ENCODE measurements at places on chromosomes 5 and 9.

DNA sequence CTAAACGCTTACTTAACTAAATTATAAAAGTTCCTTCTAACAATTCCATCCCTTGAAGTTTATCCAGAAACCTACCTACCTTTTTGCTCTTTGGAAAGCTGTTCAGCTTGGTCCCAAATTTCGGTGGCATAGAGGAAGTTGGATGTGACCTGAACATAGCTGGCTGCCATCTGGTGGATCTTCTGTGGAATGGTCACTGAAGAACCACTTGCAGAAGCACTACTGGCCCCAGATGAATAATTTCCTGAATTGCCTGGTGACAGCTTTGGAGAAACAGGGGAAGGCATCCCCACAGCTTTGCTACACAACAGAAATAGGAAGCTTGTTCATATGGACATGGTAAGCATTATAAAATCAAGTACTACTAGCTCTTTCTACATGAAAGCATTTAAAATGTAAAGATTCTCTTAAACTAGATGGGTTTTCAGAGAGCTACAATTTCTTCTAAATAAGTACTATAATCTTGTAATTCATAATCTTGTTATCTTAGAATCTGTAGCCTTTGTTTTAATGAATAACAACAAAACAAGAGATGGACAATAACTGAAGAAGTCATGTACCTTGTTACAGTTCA, 9.9 kb downstream of the LEAP2 start:
- DNase-seq = no peak

- DNase-seq = no peak
Measured at GRCh38 chr5:14101922-14102321, 41.2 kb upstream of the TRIO start.

DNA sequence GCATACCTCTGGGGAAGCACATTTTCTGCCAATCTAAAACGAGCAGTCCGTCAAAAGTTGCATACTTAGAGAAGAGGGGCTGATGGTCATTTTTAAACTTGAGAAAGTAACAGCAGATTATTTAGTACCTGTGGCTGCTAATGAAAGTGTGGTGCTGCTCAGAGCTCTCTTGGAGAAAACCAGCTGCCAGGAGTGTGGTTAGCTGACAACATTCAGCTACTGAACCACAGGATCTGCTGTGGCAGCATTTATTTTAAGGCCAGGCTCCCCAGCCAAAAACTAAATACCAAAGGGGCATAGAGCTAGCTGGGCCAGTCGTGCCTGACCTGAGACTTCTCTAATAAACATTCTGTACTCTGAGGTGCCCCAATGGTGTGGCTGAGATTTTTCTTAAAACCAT, 203.6 kb downstream of the EDIL3 start:
- no peak for DNase-seq

- peak; percentile 89 for DNase-seq
Measured at GRCh38 chr9:108053555-108054061, 564.0 kb upstream of the KLF4 start.

GRCh38 chr9:82010711-82011110, 22.1 kb downstream of the SPATA31D1 start:
- DNase-seq = no peak

- no peak for DNase-seq
Measured at GRCh38 chr5:95988094-95988493, 26.4 kb upstream of the ELL2 start.

DNA sequence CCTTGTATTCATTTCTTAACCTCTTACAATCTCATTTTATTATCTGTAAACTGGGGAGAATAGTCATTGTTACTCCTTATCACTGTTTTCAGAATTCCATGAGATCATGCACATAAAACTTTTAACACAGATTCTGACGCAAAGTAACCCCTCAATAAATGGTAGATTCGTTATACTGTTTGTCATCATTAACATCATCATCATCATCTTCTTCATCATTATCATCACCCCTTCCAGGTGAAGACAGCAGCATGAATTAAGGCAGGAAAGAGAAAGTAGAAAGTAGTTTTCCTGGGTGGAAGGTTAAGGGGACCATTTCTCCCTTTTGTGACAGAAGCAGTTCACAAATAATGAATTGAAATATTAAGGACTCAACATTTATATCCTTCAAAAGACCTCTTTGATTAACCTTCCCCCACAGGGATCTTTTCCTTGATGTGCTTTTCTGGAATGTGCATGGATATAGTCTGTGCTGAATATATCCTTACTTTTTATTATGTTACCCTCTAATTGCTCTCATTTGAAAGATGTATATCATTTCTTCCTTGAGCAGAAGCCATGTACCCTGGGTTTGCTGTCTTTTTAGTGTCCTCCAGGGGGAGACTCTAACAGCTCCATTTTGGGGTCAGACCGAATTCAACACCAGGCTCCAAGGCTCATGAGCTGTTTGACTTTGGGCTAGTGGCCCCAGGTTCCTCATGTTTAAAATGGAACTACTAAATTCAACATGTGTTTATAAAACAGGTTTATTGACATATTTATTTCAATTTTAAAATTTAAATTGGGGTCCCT, 1029.9 kb upstream of the WWC1 start:
- DNase-seq = no peak

DNA sequence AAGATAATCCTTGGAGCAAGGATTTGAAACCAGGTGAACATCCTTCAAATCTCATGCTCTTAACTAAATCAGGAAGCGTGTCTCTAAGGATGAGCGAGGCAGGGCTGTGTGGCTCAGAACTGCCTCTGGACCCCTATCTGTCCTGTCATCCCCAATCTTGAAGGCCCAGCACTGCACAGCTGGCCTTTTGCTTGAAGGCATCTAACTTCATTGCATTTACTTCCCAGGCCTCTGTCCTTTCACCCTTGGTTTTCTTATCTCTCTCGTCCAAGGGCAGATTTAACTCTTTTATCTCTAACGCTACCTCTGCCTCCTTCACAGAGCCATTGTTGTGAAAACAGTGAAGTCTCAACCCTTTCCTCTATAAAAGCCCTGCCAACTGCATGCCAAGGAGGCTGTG, 83.8 kb downstream of the UGCG start:
- DNase-seq = no peak

DNA sequence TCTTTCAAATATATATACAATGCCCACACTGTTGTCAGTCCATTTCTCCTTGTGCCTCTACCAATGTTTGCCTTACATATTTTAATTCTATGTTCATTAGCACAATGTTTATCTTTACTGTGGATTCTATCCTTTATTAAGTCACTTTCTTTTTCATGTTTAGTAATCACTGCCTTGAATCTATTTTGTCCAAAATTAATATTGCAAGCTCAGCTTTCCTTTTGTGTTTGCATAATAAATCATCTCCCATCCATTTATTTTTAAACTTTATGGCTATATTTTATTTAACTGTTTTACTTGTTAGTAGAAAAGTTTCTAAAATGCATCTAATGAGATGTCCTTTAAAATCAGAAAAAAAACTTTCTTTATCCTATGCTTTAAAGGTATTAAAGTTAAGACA, 126.8 kb upstream of the ACOT12 start:
- no peak for DNase-seq

- DNase-seq = no peak
Measured at GRCh38 chr5:90037646-90038045, 371.9 kb downstream of the CETN3 start.

GRCh38 chr9:109107402-109108240, 12.1 kb downstream of the TMEM245 start:
- DNase-seq = no peak

DNA sequence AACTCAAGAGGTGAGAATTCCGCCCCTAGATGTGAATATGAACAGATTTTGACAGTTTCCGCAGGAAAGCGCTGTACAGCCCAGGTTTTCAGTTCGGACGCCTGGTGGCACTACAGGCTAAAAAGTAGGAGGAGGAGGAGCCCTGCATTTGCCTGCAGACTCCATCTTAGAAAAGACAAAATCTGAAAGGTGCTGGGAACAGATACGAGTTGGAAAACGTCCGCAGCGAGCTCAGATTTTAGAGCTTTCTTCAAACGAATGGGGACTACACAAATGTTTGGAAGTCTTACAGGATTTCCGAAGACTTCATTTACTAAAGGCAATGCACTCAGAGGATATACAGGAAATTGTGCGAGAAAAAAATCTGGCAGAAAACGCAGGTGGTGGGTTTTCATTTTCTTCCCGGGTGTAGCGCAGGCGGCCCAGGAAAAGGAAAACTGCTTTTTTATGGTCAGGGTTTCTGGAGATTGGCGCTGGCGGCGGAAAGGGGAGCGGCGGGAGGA, 9.9 kb upstream of the PCDHB2 start:
- no peak for DNase-seq

DNA sequence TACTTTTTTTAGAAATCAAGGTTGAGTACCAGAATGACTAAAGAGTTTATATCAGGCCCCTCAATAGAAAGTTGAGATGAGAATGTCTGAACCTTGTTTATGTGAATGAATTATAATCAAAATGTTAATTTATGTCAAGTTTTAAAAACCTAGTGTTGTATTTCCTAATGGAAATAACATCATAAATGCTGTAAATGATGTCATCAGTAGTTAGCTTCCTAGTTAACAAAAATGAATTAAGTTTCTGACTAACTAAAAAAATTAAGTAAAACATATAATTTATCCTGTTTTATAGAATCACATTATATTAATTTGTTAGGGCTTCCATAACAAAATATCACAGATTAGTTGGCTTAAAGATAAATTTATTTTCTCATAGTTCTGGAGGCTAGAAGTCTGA, 45.0 kb upstream of the CCNH start:
- no peak for DNase-seq

DNA sequence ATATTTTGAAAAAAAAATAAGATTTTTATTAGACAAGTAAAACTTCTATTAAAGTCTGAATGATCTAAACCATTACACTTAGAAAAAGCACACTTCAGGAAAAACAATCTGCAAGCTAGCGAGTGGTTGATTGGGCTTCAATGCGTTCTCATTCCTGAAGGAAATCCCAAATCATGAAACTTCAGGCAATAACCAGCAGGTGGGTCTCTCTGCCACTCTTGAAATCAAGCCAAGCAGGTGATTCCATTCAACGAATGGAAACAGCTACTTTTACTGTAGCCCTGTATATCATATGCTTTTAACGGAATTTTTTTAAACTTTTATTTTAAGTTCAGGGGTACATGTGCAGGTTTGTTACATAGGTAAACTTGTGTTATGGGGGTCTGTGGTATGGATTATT, 234.5 kb upstream of the TRPM3 start:
- no peak for DNase-seq

DNA sequence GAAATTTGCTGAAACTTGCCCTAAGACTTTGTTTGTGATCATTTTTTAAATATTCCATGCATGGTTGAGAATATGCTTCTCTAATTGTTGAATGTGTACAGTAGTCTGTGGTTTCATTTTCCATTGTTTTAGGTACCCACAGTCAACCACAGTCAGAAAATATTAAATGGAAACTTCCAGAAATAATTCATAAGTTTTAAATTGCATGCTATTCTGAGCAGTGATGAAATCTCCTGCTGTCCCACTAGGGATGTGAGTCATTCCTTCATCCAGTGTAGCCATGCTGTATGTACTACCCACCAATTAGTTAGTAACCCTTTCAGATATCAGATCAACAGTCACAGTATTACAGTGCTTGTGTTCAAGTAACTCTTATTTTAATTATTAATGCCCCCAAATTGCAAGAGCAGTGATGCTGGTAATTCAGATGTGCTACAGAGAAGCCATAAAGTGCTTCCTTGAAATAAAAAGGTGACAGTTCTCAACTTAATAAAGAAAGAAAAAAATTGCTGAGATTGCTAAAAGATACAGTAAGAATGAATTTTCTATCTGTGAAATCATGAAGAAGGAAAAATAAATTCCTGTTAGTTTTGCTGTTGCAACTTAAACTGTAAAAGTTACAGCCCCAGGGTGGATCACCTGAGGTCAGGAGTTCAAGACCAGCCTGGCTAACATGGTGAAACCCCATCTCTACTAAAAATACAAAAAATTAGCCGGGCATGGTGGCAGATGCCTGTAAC, 79.9 kb upstream of the FBXL17 start:
- DNase-seq = peak; percentile 65

- no peak for DNase-seq
Measured at GRCh38 chr5:33367416-33367815, 73.3 kb upstream of the TARS1 start.

- DNase-seq = no peak
Measured at GRCh38 chr5:87900419-87900818, 368.2 kb downstream of the TMEM161B start.

DNA sequence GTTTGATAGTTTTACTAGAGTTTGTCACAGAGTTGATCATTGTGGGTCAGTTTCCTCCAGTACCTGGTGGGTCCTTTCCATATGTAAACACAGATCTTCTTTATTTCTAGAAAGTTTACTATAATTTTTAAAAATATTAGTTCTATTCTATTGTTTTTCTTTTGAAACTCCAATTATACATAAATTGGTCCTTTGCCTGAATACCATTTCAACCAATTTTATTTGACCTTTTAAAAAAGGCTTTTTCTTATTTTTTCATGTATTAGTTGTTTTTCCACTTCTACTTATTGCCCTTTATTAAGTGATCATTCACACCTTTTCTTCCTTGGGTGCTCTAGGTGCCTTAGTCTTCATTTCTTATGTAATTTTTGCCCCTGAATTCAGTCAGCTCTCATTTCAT, 33.0 kb upstream of the MUSK start:
- no peak for DNase-seq

GRCh38 chr9:5442400-5443011, 4.8 kb upstream of the PLGRKT start:
- DNase-seq = no peak

GRCh38 chr9:78858266-78858665, 561.3 kb downstream of the PSAT1 start:
- DNase-seq = no peak

DNA sequence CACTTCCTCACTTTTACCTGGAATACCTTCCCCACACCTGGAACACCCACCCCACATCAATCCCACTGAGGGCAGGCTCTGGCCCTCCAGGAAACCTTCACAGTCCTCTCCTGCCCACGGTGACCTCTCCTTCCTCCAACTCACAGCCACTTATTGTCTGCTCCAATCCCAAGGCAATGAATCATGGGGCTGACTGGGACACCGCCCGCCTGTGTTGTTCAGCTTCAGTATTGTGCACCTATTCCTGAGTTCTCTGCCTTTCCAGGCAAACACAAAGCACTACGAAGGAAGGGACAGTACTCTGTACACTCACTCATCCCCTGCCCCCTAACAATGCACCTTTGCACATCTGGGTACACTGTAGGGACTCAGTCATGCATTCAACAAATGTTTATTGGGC, 7.3 kb downstream of the PCDH1 start:
- DNase-seq = no peak

GRCh38 chr5:59652449-59652848, 241.1 kb downstream of the PDE4D start:
- no peak for DNase-seq

DNA sequence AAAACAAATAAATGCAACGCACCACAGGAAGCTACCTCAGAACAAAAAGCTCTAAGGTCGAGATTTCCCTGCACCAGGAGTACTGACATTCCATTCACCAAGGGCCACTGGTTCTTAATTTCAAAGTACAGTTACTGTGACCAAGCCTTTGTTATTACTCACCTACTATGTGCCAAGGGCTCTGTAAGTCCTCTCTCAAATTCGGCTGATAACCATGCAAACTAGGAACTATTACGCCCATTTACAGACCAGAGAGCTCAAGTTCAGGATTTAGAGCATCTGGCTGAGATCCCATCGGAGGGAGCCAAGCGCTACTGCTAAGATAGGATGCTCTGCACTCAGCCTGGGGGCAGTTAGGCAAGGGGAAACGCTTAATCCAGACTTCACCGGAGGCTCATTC, 5.6 kb downstream of the MYO10 start:
- no peak for DNase-seq

- no peak for DNase-seq
Measured at GRCh38 chr9:87233899-87234455, 263.7 kb upstream of the DAPK1 start.
